ENCODE measurements at places on chromosomes 5 and 9. TPM values are rescaled to one million over a fixed set of nuclear protein-coding genes. Genes with fewer than 3 reads are reported as not detected.

DNA sequence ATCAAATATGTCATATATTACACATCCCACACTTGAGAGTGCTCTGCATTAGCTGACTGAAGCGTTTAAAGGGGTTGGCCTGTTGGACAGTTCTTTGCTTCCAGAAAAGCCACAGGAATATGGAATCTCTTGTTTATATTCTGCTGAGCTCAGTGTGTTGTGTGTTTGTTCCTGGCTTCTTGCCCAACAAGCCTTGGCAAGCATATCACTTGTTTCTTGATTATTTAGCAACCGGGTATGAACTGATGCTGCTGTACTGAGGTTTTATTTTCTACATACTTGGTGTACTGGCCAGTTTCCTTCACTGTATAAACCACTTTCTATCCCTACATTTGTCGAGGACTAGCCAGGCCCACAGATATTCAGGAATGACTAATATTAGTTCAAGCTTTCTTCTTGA is 378.9 kb downstream of the KCTD16 start:
- DNase-seq = peak; percentile 27

MUSK gene
- not detected for polyA plus RNA-seq

TNPO1 gene
- 108 TPM for polyA plus RNA-seq

DNA sequence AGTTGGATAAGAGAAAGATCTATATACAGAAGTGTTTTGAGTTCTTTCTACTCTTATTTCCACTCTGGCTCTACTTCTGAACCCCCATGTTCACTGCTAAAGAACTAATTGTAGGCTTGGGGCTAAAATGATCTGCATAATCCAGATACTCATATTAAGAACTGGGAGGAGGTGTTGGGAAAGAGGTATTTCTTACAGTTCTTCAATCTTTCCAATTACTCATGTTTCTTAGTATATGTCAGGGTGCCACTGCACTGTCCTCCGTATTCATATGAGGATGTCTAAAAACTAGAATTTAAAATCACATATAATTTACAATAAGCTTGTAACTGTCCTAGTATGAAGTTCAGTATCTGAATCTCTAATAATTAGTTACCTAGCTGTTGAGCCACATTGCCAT is 12.7 kb downstream of the NIPBL start:
- no peak for DNase-seq

- no peak for DNase-seq
These were observed 46.0 kb downstream of the RAPGEF1 start for GRCh38 chr9:131693651-131694597.

ALDH1A1 gene
- polyA plus RNA-seq = 317 TPM

PFN3 gene
- polyA plus RNA-seq = 1.1 TPM

DNA sequence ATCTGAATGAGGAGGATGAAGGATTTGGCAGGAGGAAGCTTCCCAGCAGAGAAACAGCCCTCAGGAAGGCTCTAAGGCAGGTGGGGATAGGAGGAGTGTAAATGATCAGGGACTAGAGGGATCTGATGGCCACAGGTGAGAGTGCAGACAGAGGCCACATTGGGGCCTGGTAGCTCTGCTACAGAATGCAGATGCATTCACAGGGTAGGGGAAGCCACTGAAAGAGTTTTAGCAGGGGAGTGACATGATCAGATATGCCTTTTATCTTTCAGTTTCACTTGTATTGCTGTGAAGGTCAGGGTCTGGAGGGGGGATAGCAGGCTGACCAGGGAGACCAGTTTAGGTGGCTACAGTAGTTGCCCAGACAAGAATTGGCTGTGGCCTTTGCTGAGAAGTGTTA is 3.0 kb downstream of the TXNDC15 start:
- DNase-seq = no peak

SLC35D2 gene
- 37.6 TPM for polyA plus RNA-seq

KLHL3 gene
- polyA plus RNA-seq = 18.2 TPM

DNA sequence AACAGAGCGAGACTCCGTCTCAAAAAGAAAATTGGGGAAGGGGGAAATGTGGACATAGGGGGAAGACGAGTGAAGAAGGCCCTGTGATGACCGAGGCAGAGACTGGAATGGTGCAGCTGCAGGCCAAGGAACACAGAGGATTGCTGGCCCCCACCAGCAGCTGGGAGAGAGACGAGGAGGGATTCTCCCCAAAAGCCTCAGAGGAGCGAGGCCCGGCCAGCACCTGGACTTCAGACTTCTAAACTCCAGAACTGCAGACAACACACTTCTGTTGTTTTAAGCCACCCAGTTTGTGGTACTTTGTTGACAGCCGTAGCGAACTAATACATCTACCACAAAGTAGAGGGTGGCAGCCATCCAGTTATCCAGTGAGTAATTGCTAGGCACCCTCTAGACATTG is 124.6 kb downstream of the ATPSCKMT start:
- DNase-seq = no peak

N4BP3 gene
- polyA plus RNA-seq = 4.4 TPM

All from right renal pelvis (tissue), 4 donors.